ENCODE measurements at places on chromosomes 11 and 22. TPM values are rescaled to one million over a fixed set of nuclear protein-coding genes. Genes with fewer than 3 reads are reported as not detected.

GTSE1 gene
- 0.30 TPM for total RNA-seq

CTSW gene
- total RNA-seq: 200 TPM

OTOG gene
- total RNA-seq: not detected

YPEL1 gene
- 3.3 TPM for total RNA-seq

OR8G5 gene
- total RNA-seq: not detected

PATE4 gene
- total RNA-seq: not detected

DNA sequence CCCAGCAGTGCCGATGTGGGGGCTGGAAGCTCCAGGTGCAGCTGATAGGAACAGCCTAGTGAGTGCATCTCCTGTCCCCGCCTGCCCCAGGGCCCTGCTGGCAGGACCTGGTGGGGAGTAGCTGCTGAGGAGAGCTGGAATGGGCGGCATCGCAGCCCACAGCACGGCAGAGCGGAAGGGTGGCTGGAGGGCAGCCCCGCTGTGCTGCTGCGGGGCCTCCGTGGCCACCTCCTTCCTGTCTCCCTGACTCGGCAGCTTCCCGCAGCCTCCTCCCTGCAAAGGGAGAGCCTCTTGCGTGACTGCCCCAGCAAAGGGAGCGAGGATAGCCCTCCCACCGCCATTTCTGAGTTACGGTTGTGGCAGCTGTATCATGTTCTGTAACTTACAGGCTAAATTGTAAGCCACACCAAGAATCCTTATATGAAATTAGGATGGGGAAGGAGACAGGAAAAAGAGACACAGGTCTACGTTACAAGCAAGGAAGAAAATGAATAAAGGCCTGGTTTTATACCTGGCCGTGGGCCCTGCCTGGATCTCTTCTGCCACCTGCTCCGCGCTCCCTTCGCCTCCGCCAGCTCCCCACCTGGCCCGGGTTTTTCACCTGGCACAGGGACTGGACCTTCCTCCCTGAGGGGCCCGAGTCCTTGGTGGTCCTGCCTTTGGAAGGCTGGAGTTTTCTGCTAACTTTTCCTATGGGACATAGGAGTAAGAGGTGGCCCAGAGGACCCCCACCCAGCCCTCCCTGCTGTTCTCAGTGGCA is 10.0 kb downstream of the TPCN2 start:
- no peak for DNase-seq

- no peak for DNase-seq
These were observed 41.6 kb upstream of the PAK1 start for GRCh38 chr11:77515483-77515882.

DNA sequence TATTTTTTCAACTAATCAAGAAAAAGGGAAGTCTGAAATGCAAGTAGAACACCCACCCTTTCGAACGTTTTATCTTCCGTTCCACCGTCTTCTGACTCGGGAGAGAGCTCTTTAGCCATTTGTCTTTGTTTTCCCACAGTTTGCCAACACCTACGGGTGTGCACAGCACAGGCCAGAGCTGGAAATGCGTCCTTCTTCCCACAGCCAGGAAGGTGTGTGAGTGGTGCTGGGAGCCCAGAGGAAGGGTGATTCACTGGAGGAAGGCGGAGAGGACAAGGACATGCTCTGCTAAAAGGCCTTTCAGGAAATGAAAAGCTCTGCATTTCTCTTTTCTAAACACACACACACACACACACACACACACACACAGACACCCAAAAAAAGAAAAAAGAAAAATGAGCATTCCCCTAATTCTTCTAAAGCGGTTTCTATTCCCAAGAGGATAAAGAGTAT is 18.5 kb downstream of the ENDOD1 start:
- no peak for DNase-seq

DNA sequence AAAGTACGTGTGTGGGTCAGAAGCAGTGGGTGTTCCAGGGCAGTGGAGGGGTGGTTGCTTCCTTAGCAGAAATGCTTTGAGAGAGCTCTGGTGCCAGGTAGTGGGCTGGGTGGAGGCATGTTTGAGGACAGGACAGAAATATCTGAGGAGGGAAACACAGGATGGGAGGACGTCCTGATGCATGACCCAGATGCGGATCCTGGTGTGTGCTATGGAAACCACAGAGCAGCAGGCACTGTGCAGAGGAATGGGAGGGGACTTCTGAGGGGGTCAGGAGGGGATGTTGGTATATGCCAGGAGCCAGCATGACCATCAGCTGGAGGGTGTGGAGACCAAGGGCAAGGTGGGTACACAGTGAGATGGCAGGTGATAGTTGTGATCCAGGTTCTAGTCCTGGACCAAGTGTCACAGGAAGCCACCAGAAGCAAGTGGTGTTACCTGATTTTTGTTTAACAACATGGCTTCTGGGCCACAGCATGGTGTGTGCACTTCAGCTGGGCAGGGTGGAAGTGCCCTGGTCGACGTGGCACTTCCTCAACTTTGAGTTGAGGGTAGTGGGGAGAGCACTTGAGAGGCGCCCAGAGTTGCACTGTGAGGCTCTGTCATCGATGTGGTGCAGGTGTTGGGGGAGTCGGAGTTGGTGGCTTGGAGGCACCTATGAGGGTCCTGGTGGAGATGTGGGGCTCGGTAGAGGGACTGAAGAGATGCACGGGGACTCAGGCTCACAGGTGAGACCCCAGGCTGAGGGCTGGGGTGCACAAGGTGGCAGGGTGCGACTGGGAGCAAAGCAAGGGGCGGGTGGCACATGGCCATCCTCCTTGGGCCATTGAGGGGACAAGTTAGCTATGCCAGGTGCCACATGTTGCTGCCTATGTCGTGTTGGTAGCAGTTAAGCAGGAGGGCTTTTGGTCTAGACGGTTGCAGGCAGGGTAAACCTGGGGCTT is 7.5 kb downstream of the DGCR8 start:
- peak; percentile 38 for DNase-seq

GRCh38 chr11:130706572-130706971 is 209.7 kb downstream of the SNX19 start:
- DNase-seq: no peak

GRCh38 chr22:22721681-22722354 is 77.4 kb downstream of the GGTLC2 start:
- DNase-seq: peak; percentile 22

GRCh38 chr22:49903322-49904039 is 14.8 kb downstream of the ALG12 start:
- DNase-seq: no peak

DNA sequence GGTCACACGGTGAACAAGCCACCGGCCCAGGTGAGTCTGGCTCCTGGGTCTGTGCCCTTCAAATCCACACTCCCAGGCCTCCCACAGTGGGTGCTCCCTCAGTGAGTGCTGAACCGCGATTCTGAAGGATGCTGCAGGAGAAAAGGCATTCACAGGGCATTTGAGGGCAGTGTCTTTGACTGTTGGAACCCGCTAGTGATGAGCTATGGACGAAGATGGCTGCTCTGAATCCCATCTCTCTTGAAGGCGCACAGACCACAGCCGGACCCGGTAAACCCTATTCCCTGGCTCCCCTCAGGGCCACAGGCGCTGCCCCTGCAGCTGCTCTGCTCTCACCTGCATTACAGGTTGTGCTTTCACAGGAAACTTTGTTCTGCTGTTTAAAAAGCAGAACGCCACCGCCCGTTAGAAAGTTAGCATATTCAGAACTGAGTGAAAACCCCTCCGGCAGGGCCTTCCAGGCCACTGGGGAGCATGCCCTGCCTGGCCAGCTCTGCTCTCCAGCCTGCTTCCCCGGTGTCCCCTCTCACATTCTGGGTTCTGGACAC is 3.2 kb downstream of the LRRC32 start:
- no peak for DNase-seq

GRCh38 chr11:60777106-60777505 is 8.0 kb upstream of the MS4A10 start:
- no peak for DNase-seq

- DNase-seq: no peak
These were observed 12.0 kb downstream of the STIM1 start for GRCh38 chr11:3867209-3868091.
